Kidney (tissue), 22 donors: ENCODE measurements at places on chromosomes 5 and 9.
A peak's percentile ranks its signal among the peaks of the same experiment; 100 is the strongest.

DNA sequence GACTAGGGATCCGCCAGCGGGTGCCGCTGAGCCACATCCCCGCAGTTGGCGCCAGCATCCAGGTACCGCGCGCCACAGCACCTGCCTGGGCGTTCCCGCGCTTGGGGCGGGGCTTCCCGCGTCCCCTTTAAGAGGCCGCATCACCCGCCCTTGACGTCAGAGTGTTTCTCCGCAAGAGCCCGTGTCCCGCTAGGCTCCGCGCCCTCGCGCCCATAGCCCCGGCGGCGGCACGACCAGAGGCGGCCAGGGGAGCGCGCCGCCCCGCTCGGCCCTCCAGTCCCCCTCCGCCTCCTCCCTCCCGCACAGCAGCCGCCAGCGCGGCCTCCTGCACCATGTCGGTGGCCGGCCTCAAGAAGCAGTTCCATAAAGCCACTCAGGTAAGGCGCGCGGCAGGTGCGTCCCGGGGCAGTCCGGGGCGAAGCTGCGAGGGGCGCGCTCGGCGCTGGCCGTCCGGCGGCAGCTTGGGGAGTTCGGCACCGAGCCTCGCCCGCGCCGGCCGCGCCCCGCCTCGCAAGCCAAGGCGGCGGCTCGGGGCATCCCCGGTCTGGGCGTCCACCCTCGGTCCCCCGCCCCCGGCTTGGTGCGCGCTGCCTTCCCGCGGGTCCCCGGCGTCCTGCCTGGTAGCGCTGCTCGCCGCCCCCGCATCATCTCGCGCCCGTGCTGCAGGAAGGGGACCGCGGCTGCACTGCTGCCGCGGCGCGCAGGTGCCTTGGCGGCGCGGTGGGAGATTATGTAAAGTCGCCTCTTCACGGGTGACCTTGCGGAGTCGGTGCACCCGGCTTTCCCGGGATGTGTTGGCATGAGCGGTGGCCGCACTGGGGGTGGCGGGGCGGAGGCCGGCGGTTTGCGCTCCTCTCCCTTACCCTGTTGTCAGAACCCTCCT, at the start of gene SH3GL2:
Gene SH3GL2 (plus strand): TSS at position 156 of the 883 bp plus-strand sequence.
- DNase-seq, result peak; percentile 77

- no peak for DNase-seq
Measured at GRCh38 chr9:96015876-96016686, 140.6 kb downstream of the ERCC6L2 start.

- no peak for DNase-seq
Measured at GRCh38 chr9:79573412-79573923, 1.7 kb downstream of the TLE4 start.

DNA sequence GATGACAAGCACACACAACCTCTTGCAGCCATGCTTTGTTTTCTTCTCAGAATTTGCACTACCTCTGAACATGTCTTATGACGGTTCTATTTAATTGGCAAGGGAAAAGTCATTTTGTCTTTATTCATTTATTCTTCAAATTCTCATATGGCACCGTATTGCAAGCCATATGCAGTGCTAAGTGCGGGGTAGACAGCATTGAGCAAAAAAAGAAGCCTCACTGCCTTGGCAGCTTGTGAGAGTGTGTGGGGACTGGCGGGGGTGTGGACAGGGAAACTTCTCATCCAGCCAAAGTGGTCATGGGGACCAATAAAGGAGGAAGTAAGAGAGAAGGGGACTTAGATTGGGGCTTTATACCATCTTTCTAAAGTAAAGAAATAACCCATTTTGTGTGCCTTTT, 160.0 kb downstream of the CDH12 start:
- no peak for DNase-seq

- DNase-seq, result no peak
Measured at GRCh38 chr9:136793086-136793946, 2.2 kb downstream of the TMEM141 start.

DNA sequence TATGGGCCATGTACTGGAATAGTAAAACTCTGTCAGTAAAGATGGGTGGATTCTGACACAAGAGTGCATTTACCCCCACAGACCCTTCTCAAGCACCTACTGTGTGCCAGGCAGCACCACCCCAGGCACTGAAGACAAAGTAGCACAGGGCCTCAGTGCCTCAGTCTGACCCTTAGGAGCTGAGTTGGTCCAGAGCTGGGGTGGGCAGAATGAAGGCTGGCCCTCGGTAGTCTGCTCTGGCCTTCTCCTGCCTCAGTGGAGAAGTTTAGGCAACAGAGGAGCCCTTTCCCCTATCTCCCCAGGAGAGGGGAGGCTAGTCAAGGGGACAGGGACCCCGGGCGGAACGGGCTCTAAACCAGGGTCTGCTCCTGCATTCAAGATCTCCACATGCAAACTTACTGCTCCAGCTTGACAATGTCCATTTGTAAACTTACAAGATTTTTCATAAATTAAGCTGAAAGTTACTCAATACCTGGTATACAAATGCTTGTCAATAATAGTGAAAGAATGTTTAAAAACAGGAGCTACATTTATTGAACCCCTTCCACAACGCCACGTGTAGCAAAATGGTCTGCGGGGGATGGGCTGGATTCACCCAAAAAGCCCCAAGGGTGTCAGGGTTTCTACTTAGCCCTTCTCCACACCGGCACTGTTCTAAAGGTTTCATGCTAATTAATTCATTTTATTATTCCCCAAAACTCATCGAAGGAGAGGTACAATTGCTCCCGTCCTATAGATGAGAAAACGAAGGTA, 1.5 kb downstream of the VDAC1 start:
- DNase-seq, result no peak

GRCh38 chr5:188488-189481, 2.5 kb upstream of the LRRC14B start:
- peak; percentile 95 for DNase-seq

GRCh38 chr5:119322948-119323537, 32.8 kb upstream of the TNFAIP8 start:
- DNase-seq, result no peak

- no peak for DNase-seq
Measured at GRCh38 chr9:85321561-85321960, 420.2 kb downstream of the AGTPBP1 start.

GRCh38 chr5:57692582-57693487, 210.2 kb upstream of the ACTBL2 start:
- DNase-seq, result peak; percentile 80

- DNase-seq, result no peak
Measured at GRCh38 chr5:51404255-51404654, 21.0 kb downstream of the ISL1 start.

DNA sequence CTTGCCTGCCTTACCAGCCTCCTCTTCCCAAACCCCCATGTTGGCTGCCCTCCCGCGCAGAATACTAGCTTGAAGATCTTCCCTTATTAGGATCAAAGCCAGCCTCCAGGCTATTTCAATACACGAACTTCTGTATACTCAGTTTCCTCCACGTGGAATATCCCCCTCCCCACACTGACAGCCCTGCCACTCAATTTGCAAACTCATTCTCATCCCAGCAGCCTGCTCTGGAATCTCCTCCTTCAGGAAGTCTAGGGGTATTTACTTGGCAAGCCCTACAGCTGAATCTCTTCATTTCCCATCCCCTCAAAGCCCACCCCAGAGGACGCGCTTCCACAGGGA, 157.0 kb upstream of the SMIM23 start:
- no peak for DNase-seq

DNA sequence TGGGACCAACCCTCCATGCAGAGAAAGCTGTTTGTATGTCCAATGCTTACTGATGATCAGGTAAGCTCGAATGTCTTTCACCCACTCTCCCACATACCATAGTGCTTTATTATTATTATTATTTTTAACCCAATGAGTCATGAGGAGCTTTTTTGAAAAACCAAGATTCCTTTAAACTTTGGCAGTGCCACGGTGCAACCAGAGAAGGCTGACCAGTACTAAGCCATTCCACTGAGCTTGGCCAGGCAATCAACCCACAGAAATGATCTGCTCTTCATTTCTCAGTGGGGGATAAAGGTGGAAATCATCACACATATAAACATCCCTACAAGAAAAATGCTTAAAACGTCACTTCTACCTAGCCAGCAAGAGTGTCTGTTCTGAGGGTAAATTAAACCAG, 35.5 kb downstream of the JAKMIP2 start:
- no peak for DNase-seq

- DNase-seq, result no peak
Measured at GRCh38 chr5:101687349-101687985, 608.6 kb downstream of the SLCO4C1 start.

- DNase-seq, result peak; percentile 12
Measured at GRCh38 chr9:70347046-70347445, 67.4 kb downstream of the KLF9 start.

- DNase-seq, result peak; percentile 72
Measured at GRCh38 chr9:120985819-120986222, 59.2 kb upstream of the TRAF1 start.

DNA sequence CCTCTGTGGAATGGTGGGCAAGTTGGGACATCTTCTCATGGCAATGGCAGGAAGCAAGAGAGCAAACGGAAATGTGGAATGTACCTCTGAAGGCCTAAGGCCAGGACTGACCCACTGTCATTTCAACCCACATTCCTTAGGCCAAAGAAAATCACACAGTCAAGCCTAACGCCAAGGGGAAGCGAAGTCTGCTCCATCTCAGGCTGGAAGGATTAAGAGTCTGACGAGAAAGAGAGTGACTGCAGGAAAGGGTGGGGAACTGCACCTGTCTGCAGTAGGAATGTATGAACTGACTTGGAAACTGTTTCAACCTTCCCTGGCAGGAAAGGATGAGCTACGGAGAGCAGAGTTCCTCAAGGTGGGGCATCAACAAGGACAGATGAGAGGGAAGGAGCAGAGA, 90.2 kb upstream of the TAS2R1 start:
- no peak for DNase-seq

DNA sequence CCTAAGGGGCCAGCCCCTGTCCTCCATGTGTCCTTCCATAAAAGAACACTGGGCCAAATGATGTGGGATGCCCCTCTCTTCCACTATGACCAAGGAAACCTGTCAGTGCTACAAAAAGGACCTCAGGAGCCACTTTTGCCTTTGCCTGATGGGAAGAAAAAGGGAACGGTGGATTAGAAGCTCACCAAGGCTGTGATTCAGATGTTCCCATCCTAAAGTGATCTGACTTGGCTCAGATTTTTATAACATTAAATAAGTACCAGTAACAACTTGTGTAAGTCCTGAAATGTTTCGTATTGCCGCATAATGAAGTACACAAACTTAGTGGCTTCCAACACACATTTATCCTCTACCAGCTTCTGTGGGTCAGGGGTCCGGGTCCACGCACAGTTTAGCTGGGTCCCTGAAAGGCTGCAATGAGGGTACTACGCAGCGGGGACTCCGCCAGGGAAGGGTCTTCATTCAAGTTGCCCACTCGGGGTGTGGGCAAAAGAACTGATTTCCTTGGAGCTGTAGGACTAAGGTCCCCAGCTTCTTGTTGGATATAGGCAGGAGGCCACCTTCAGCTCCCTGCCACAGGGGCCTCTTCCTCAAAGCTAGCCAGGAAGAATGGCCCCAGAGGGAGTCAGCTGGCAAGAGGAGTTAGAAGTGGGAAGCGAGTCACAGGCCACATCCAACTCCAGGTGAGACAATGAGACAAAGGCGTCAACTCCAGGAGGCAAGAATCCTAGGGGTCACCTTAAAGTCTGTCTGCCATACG, 60.4 kb downstream of the RAPGEF1 start:
- DNase-seq, result no peak

- no peak for DNase-seq
Measured at GRCh38 chr5:63306909-63307308, 655.3 kb downstream of the HTR1A start.

DNA sequence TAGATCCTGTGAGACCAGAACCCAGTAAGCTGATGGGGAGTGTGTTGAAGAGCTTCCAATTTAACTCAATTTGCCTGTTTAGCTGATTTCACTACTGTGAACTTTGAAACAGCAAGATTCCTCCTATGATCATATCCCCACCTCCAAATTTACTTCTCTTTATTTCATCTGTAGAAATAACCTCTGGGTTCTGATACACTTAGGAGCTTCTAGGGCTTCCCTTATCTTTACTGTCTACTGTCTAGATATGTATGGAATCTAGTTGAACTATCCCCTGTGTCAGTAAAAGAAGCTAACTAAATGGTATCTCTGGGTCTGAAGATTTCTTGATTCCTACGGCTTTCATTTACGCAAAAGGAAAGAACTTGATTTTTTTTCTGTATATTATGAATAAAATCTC, 116.8 kb downstream of the GCNT1 start:
- DNase-seq, result no peak

DNA sequence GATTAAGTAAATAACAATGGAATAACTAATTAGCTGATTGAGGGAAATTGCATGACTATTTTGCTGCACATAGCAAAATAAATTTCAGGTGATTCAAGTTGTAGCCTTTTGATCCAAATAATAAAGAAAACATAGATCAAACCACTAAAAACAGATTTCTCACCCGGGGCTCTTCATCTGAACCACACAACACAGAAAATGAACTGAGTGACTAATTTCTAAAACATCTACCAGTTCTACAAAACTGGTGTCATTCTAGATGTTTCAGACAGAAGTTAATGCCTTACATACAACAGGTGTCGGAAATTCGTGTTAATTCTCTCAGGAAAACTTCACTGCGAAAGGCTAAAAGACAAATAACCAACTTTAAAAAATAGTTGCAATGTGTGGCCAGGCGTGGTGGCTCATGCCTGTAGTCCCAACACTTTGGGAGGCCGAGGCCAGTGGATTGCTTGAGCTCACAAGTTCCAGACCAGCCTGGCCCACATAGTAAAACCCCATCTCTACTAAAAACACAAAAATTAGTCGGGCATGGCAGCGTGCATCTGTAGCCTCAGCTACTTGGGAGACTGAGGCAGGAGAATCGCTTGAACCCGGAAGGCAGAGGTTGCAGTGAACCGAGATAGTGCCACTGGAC, 6.9 kb downstream of the PROP1 start:
- no peak for DNase-seq

GRCh38 chr9:112352209-112352608, 18.8 kb upstream of the PTBP3 start:
- DNase-seq, result no peak

DNA sequence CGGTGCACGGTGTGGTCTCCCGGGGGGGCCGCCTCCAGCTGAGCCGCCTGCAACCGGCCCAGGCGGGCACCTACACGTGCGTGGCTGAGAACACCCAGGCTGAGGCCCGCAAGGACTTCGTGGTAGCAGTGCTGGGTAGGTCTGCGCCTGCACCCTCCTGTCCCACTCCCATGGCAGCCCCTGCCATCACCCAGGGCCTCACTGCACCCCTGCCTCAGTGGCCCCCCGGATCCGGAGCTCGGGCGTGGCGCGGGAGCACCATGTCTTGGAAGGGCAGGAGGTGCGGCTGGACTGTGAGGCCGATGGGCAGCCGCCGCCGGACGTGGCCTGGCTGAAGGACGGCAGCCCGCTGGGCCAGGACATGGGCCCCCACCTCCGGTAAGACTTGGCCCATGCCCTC, 53.8 kb upstream of the ASS1 start:
- DNase-seq, result no peak

GRCh38 chr5:72237415-72237814, 82.6 kb downstream of the MRPS27 start:
- no peak for DNase-seq

DNA sequence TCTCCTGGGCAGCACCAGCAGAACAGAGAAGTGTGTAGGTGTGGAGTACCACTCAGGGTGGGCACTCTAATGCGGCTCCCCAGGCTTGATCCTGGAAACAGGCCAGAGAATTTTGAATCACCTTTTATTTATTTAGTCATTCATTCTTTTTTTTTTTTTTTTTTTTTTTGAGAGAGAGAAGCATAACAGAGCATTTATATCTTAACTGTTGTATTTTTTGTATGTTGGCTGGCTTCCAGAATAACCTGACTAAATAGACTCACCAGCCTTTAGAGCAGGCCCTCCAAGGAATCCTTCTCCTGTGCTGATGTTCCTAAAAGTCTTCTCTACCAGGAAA, 153.4 kb downstream of the PIK3R1 start:
- no peak for DNase-seq
